ENCODE measurements at places on chromosomes 4 and X. TPM values are rescaled to one million over a fixed set of nuclear protein-coding genes. Genes with fewer than 3 reads are reported as not detected.

Gene ADRA2C
- not detected for total RNA-seq

Gene RBM10
- 54.9 TPM for total RNA-seq

Gene NUP62CL
- 1.4 TPM for total RNA-seq

Gene TBC1D14
- total RNA-seq, result 35.1 TPM

DNA sequence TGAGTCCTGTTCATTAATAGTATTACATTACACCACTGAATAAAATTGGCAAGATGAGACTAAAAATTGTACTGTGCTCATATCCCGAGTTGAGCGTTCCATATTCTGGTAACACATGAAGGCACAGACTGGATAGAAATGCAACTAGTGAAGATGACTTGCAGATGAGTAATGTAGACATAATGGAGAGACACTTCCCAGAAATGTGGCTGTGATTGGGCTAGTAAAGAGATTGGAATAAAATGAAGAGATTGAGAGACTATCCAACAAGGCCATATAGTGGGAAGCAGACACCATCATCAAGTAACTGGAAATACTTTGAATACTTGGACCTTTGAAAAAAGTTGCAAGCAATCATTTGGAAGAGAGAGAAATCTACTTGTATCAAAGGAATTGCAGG lies 77.3 kb downstream of the DCAF8L1 start:
- no peak for DNase-seq

- no peak for DNase-seq
Observed at GRCh38 chr4:47167081-47168035, 136.0 kb downstream of the GABRB1 start.

DNA sequence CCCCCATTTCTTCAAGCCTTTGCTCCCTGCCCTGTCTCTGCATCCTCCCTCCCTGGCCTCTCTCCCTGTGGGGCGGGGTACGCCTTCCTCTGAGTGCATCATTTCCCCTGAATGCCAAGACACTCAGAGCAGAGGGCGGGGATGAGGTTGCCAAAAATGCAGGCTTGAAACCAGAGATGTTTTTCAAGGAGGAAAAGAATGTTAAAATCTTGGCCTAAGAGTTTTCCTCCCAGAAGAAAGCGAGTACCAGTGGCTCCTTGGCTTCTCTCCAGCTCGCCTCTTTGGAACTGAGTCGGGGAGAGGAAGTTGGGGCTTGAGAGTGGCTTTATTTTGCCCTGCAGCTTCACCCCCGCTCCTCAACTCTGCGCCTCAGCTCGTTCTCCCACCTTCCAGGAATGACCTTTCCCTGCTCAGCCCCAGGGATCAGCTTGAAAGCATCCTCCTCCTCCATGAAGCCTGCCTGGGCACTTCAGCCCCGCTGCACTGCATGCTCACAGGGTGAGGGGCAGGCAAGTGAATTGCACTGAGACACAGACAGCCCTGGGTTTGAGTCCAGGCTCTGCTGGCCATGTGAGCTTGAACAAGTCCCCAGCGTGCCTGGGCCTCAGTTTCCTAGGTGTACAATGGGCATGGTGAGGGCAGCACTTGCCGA lies 57.5 kb upstream of the SORCS2 start:
- no peak for DNase-seq

DNA sequence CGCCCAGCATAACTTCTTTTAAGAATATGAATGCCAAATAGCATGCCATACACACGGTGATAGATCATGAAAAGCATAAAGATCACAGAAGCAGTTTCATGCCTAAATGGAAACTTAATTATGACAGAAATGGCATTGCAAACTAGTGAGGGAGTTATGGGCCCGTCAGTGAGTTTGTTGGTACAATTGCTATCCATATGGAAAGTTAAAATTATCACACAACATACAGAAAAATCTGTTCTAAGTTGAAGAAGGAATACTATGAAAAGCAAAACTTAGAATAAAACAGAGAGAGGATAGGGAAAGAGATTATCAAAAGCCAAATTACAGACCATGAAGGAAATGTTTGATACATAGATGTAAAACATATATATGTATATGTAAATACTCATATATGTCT lies 30.2 kb upstream of the RAP1GDS1 start:
- no peak for DNase-seq

DNA sequence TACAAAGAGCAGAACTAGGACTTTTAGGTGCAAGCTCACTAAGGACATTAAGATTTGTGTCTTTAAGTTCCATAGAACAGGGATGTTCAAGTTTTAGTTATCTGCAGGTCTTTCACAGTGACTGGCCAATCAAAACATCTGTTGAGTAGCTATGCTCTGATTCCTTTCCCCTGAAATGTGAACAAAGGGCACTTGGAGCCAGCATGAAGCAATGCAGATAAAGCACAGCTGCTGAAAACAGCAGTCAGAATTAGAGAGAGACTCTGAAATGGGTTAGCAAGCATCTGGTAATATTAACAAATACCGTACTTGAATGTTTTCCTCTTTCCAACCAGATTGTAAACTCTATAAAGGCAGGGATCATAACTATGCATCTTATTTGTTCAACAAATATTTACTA lies 276.9 kb downstream of the RAB28 start:
- DNase-seq, result no peak

DNA sequence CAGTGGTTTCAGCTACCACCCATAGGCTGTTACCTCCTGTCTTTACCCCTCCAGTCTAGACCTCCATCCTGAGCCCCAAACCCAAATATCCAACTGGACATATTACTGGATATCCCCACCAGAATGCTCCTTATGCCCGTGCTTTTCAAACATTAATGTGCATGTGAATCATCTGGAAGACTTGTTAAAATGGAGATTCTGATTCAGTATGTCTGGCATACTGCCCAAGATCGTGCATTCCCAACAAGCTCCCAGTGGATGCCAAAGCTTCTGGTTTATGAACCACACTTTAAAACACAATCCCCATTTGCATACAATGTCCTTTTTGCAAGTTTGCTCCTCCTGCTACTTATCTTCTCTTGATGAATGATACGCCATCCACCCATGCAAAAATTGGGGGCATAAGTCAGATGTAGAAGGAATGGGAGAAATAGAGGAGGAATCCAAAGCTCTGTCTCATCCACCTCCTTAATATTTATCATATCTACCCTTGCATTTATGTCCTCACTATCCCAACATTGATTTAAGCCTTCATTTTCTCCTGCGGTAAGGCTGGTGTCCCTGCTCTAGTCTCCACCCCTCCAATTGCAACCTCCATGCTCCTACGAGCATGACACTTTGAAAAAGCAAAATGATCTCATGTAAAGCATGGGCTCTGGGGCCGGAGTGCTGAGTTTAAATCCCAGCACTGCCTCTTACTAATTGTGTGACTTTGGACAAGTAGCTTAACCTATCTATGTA lies 7.4 kb upstream of the PGRMC1 start:
- DNase-seq, result no peak

GRCh38 chr4:19739101-19739651 lies 512.5 kb upstream of the SLIT2 start:
- no peak for DNase-seq

GRCh38 chr4:153281476-153281875 lies 63.0 kb upstream of the MND1 start:
- DNase-seq, result no peak

Data from activated B cell treated with CpG ODN at 0.5 μM for 24 hours (primary cell).